ENCODE measurements at places on chromosomes 2 and 18. TPM values are rescaled to one million over a fixed set of nuclear protein-coding genes. Genes with fewer than 3 reads are reported as not detected.

The VSNL1 gene
- not detected for total RNA-seq

The SLC66A3 gene
- total RNA-seq, result 29.3 TPM

The SPR gene
- 51.7 TPM for total RNA-seq

The ANKRD62 gene
- total RNA-seq, result not detected

The C2orf92 gene
- total RNA-seq, result 0.88 TPM

The CAPN14 gene
- total RNA-seq, result 0.05 TPM

The KYNU gene
- total RNA-seq, result not detected

The NCKAP5 gene
- 0.05 TPM for total RNA-seq

The TTC27 gene
- total RNA-seq, result 21.6 TPM

The ARHGAP25 gene
- total RNA-seq, result 14.3 TPM

The CEP76 gene
- total RNA-seq, result 18.2 TPM

The ATRAID gene
- 111 TPM for total RNA-seq

The SERPINB3 gene
- 0.17 TPM for total RNA-seq

The PTPRN gene
- not detected for total RNA-seq

The CCDC102B gene
- 15.1 TPM for total RNA-seq

The MOCOS gene
- 0.34 TPM for total RNA-seq

Data from dermis blood vessel endothelial cell (primary cell).